ENCODE measurements at places on chromosomes 11 and 22. TPM values are rescaled to one million over a fixed set of nuclear protein-coding genes. Genes with fewer than 3 reads are reported as not detected.

DNA sequence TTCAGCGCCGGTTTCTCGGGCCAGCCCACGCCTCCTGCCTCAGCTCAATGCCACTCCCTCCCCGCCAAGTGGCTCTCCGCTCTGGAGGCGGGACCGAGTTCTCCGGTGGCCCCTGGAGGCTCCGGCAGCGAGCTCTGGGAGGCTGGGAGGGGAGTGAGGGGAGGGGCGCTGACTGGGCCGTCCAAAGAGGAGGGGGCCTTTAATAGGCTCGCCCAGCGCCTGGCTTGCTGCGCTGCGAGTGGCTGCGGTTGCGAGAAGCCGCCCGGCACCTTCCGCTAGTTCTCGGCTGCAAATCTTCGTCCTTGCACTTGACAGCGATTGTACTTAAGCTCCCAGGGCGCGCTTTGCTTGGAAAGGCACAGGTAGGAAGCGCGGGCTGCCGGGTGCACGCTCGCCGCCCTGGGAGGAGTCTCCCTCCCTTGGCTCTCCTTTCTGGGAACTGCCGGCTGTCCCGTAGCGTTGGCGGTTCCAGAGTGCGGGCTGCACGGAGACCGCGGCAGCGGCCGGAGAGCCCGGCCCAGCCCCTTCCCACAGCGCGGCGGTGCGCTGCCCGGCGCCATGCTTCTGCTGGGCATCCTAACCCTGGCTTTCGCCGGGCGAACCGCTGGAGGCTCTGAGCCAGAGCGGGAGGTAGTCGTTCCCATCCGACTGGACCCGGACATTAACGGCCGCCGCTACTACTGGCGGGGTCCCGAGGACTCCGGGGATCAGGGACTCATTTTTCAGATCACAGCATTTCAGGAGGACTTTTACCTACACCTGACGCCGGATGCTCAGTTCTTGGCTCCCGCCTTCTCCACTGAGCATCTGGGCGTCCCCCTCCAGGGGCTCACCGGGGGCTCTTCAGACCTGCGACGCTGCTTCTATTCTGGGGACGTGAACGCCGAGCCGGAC lies at the start of gene ADAMTS15:
Gene ADAMTS15, plus strand, starts transcription at position 230 of the 894 bp plus-strand sequence. Its CDS starts 329 bp downstream, at position 559.
- peak within 1 kb of the TSS; percentile 11 for H3K27ac ChIP-seq
- H3K4me3 ChIP-seq: peak within 1 kb of the TSS; percentile 67
- H3K27me3 ChIP-seq: no peaks in the 10 kb centered on the region

DNA sequence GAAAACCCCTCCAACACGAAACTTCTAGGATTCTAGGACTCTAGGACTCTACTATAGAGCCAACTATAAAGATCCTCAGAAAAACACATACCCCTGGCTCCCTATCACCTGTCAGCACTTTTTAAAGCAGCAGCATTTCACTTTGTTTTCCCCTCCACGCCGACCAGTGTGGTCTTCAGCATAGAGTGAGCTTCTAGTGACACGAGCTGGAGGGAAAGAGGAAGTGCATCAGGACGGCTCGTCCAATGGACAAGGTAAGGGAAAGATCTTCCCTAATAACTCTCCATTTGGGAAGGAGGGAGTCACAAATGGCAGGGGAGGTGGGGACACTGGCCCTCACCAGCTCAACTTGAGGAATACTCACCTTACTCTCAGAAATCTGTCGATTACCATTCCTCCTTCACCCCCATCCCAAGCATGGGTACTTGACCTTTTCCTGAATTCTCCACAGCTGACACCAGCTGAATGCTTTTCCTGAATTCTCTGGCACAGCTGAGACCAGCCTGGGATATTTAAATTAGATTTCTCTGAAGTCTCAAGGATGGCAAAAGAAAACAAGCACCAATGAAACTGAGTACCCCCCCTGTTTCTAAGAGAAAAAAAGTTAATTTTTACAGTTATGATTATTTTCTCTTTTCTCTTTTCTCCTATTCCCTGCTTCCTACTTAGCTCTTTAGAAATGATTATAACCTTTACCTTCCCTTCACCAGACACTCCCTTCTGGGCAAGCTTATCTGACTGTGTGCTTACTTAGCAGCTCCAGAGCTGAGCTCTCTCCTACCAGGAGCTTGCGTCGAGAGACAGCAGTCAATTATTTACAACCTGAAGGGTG lies 33.3 kb upstream of the NNMT start:
- H3K27me3 ChIP-seq: peaks cover 49% of the 10 kb centered on the region
- H3K27ac ChIP-seq: no peak overlapping the region
- H3K4me3 ChIP-seq: no peak overlapping the region

DNA sequence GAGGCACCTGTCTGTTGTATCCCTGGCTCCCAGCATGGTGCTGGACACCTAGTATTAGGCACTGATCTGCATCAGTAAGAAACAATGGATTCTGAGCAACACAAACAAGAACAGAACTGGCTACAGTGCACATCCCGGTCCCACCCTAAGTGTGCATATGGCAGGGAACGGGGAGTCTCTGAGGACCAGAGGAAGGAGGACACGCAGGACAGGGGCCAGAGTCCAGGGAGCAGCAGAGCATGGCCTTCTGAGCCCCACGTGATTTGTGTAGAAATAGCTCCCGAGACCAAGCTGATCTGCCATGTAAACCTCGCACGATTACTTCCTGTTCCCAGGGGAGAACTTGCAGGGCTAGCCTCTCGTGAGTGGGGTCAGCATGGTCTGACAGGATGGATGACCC lies 12.7 kb upstream of the SNX32 start:
- no peaks in the 10 kb centered on the region for H3K36me3 ChIP-seq
- H3K27ac ChIP-seq: no peak overlapping the region
- no peaks in the 10 kb centered on the region for H3K4me1 ChIP-seq
- H3K27me3 ChIP-seq: no peaks in the 10 kb centered on the region
- DNase-seq: no peak

GRCh38 chr11:69319255-69320106 lies 25.5 kb downstream of the MYEOV start:
- peaks cover 42% of the 10 kb centered on the region for H3K4me1 ChIP-seq
- H3K36me3 ChIP-seq: no peaks in the 10 kb centered on the region
- no peak overlapping the region for H3K4me3 ChIP-seq

DNA sequence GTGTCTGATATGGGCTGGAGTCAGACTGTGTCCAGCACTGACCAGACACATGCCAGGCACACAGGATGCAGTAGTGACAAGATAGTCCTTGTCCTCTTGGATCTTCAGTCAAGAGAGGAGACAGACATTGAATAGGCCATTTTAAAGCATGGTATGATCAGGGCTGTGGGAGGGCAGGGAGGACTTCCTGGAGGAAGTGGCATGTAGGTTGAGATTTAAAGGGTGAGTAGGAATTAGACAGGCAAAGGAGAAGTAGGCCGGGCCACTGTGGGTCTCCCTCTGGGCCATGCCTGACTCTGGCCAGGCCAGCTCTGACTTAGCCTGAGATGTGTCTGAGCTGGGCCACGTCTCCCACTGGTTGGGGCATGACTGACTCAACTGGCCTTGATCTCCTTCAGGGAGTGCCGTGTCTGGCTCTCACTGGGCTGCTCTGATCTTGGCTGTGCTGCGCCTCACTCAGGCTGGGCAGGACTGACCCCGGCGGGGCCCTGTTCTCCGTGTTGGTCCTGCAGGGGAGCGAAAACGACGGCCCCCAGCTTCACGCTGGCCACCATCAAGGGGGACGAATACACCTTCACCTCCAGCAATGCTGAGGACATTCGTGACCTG lies 71.2 kb downstream of the MYO7A start:
- no peak overlapping the region for H3K27ac ChIP-seq
- no peaks in the 10 kb centered on the region for H3K36me3 ChIP-seq
- DNase-seq: no peak
- H3K4me1 ChIP-seq: no peaks in the 10 kb centered on the region

DNA sequence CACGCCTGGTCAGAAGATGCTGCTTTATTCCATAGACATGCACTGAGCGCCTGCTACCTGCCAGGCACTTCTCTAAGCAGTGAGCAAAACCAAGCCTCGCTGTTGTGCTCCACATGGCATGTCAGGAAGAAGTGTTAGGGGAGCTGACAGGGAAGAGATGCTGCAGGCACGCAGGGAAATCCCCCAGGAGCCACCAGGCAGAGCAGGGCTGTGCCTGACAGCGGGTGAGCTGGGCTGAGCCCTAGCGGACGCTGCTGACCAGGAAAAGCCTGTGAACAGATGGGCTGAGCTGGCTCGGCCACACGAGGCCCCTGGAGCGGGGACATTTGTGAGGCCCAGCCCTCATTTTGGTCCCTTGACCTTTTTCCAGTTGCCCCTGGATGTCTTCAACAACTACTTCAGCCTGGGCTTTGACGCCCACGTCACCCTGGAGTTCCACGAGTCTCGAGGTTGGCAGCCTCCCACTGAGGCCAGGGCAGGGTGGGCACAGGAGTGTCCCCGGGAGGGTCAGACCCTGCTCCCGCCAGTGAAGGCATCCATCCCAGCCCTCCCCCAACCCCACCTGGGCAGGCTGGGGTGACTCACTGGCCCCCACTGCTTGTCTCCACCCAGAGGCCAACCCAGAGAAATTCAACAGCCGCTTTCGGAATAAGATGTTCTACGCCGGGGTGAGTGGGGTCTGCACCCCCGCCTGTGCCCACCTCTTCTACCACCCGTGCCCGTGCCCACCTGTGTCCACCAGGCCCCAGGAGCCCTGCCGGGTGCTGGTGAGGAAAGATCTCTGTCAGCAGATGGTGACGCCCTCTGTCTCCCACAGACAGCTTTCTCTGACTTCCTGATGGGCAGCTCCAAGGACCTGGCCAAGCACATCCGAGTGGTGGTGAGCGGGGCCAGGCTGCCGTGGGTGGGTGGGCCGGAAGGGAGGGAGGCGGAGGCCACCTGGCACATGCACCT lies 7.4 kb upstream of the MDK start:
- DNase-seq: no peak
- H3K27ac ChIP-seq: no peak overlapping the region
- H3K4me3 ChIP-seq: no peak overlapping the region

DNA sequence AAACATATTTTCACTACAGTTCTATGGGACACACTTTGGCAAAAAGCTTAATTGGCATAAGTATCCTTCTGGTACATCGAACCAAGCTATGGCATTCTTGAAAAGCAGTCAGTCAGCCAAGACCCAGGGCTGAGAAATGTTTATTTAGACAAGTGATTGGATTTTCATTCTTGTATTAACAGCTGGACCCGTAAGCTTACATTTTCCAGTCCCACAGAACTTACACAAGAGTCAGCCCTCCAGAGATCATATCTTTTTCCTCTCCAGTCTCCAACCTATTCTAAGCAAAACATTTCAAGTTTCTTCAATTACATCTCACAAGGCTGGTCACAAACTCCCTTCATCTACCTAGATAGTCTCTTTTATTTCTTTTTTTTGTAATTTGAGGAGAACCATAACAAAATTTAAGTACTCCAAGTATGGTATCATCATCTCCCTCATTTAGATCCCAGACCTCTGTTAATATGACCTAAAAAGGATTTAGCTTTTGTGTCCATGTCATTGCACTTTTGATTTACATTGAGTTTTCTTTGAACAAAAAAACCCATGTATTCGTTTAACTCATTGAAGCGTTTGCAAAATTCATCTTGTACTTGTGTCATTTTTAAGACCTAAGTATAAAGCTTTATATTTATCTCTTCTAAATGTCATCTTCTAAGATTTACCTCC lies 67.9 kb upstream of the GRK3 start:
- no peaks in the 10 kb centered on the region for H3K36me3 ChIP-seq
- peaks cover 14% of the 10 kb centered on the region for H3K27me3 ChIP-seq
- no peak overlapping the region for H3K27ac ChIP-seq
- H3K4me1 ChIP-seq: no peaks in the 10 kb centered on the region

GRCh38 chr11:74650498-74650897 lies 58.1 kb downstream of the POLD3 start:
- H3K36me3 ChIP-seq: no peaks in the 10 kb centered on the region
- H3K4me3 ChIP-seq: no peak overlapping the region
- no peaks in the 10 kb centered on the region for H3K4me1 ChIP-seq
- no peaks in the 10 kb centered on the region for H3K27me3 ChIP-seq
- DNase-seq: peak; percentile 79
- H3K27ac ChIP-seq: no peak overlapping the region

DNA sequence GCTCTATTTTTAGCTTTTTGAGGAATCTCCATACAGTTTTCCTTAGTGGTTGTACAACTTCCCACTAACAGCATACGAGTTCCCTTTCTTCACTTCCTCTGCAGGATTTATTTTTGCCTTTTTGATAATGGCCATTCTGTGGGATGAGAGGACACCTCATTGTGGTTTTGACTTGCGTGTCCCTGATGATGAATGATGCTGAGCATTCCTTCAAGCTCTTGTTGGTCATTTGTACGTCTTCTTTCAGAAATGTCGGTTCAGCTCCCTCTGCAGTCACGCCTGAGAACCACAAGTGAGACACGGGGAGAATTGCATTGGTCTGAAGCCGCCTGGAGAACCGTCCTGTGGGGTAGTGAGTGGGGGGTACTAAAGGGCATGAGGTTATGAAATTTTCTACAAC lies 2.0 kb upstream of the KRTAP5-10 start:
- no peak overlapping the region for H3K4me3 ChIP-seq
- no peaks in the 10 kb centered on the region for H3K36me3 ChIP-seq
- no peaks in the 10 kb centered on the region for H3K4me1 ChIP-seq
- peak; percentile 39 for DNase-seq
- peaks cover 2% of the 10 kb centered on the region for H3K27me3 ChIP-seq
- H3K27ac ChIP-seq: no peak overlapping the region

DNA sequence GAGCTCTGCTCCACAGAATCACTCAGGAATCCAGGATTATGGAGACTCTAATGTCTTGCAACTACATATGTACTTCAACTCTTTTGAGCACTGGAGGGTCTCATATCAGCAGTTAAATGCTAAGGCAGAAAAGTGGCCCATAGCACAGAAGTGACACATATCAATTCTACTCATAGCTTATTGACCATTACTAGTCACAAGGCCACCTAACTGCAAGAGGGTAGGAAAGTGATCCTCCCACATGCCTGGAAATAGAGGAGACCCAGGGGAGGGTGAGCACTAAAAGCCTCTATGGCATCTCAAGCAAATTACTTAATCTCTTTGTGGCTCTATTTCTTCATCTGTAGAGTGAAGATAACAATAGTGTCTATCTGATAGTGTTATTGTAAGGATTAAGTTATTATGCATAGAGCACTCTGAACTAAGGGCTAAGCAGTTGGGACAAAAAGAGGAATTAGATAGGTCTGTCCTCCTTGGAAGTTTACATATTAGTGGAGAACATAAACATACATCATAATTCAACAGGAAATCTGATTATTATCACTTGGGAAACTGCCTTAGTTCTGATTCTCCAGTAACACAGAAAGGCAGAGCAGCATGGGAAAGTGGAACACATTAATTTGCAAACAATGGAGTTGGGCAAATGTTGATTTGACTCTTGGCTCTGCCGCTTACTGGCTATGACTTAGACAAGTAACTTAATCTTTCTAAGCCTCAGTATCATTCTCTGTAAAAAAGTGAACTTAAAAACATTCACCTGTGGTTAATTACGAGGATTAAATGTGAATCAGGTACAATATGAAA lies 25.1 kb upstream of the USP47 start:
- no peaks in the 10 kb centered on the region for H3K27me3 ChIP-seq
- H3K27ac ChIP-seq: no peak overlapping the region
- H3K36me3 ChIP-seq: no peaks in the 10 kb centered on the region
- peaks cover 10% of the 10 kb centered on the region for H3K4me1 ChIP-seq
- DNase-seq: no peak

MRE11 gene
- 14.1 TPM for total RNA-seq

CHRDL2 gene
- total RNA-seq: not detected

AGBL2 gene
- 1.4 TPM for total RNA-seq

IL10RA gene
- total RNA-seq: 0.12 TPM

PLEKHB1 gene
- 4.5 TPM for total RNA-seq

OR10G4 gene
- not detected for total RNA-seq

Measured in astrocyte (in vitro differentiated cells and primary cell).